ENCODE measurements at places on chromosomes 6 and 20. TPM values are rescaled to one million over a fixed set of nuclear protein-coding genes. Genes with fewer than 3 reads are reported as not detected.
A peak's percentile ranks its signal among the peaks of the same experiment; 100 is the strongest.

DNA sequence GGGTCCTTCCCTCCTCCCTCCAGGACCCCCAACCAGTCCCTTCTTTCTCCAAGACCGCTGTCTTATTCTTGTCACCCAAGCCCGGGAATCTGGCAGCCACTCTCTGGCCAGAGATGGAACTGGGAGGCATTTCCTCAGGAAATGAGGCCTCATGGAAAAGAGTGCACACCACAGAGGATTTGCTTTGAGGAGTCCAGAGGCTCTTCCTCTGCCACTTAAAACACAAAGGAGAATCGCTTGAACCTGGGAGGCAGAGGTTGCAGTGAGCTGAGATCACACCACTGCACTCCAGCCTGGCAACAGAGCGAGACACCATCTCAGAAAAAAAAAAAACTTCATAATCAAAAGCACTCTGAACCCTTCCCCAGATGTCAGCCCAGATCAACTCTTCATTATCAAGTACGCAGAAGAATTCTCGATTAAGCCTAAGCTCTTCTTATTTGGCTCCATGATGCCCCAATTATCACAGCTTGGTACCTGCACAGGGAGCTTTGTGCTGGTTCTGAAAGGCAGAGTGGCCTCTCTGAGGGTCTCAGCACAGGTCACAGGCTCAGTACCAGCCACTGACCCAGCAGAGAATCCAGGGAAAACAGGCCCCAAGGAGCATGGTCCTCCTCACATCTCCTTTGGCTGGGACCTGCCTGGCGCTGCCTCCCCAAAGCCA, 82.9 kb upstream of the MAFB start:
- DNase-seq = no peak
- no peaks in the 10 kb centered on the region for H3K27me3 ChIP-seq
- no peaks in the 10 kb centered on the region for H3K4me1 ChIP-seq
- no peaks in the 10 kb centered on the region for H3K36me3 ChIP-seq
- no peak overlapping the region for H3K27ac ChIP-seq

Gene C6orf15
- total RNA-seq = not detected

Gene SLC22A7
- total RNA-seq = not detected

DNA sequence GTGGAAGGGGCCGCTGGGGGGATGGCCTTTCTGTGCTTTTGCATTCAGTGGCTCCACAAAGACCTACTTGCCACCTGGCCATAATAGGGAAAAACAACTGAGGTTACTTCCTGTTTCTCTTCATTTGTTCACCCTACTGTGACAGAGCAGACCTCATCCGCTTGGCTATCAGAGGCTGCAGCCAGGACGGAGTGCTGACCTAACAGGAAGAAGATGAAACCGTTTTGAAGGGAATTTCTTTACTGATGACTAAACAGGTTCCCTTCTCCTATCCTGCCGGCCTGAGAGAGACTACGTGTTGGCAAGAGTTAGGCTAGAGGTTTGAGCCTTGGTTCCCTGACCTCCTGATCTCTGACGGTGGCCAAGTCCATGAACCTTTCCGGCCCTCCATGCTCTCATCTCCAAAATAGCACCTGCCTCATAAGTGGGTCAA, 21.3 kb downstream of the PRR18 start:
- no peak for DNase-seq
- no peaks in the 10 kb centered on the region for H3K27me3 ChIP-seq
- H3K4me1 ChIP-seq = no peaks in the 10 kb centered on the region
- no peak overlapping the region for H3K4me3 ChIP-seq
- H3K27ac ChIP-seq = no peak overlapping the region

GRCh38 chr20:6157345-6157744, 34.5 kb upstream of the FERMT1 start:
- no peaks in the 10 kb centered on the region for H3K36me3 ChIP-seq
- DNase-seq = no peak
- no peak overlapping the region for H3K27ac ChIP-seq
- H3K4me3 ChIP-seq = no peak overlapping the region

Gene ADGRG6
- total RNA-seq = 12.0 TPM

DNA sequence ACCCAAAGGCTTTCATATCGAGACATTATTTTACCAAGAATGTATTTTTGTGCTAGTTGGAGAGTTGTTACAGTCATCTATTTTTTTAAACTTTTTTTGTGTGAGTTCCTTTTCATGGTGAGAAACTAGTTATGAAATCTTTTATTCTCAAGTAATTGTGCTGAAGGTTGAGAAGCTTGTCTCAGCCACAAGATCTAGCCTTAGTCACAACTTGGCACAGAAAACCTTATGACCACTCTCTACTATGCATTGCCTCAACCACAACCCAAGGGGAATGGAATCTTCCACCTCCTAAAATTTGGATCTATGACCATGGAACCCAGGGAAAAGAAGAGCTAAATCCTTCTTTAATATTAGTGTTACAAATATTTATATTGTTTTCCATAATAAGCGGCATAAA, 58.5 kb downstream of the HS3ST5 start:
- no peak overlapping the region for H3K4me3 ChIP-seq
- H3K36me3 ChIP-seq = no peaks in the 10 kb centered on the region
- no peak for DNase-seq
- no peaks in the 10 kb centered on the region for H3K4me1 ChIP-seq

Gene GLP1R
- total RNA-seq = not detected

Gene PAQR8
- 24.7 TPM for total RNA-seq

- peaks cover 9% of the 10 kb centered on the region for H3K4me1 ChIP-seq
- H3K27ac ChIP-seq = peak overlapping the region; percentile 93
- H3K4me3 ChIP-seq = peak overlapping the region; percentile 55
- H3K36me3 ChIP-seq = no peaks in the 10 kb centered on the region
- no peaks in the 10 kb centered on the region for H3K27me3 ChIP-seq
These were observed 21.2 kb upstream of the NFATC2 start for GRCh38 chr20:51563486-51564332.

DNA sequence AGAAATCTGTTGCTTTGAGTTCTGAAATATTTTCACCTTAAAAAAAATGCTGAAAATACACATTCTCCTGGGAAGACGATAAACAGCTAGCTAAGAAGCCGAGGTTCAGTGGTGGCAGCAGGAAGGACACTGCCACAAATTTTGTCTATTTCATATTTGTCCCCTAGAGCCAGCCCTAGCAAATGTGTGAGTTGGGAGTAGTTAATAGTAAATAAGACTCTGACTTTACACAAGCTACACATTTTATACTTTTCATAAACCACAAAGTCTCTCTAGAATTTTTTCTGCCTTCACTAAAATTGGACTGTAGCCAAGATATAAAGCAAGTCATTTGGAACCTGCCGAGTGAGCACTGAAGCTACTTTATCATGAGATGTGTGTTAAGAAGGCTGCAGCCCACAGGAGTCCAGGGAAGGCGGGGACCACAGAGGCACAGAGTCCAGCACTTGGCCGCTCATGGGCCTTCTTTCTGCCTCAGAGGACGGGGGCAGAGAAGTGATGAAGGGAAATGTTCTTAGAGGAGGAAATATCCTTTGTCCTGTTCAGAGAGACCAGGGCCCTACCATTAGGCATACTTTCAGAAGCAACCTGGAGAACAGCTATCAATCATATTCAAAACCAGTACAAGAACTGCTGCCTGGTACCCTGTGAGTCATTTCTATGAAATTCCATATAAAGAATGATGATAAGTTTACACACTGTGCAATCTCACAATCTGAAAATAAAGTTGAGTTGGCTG, 241.7 kb upstream of the TAB2 start:
- peaks cover 5% of the 10 kb centered on the region for H3K4me1 ChIP-seq
- H3K36me3 ChIP-seq = no peaks in the 10 kb centered on the region
- H3K27me3 ChIP-seq = no peaks in the 10 kb centered on the region
- no peak overlapping the region for H3K4me3 ChIP-seq
- DNase-seq = no peak
- peak overlapping the region; percentile 22 for H3K27ac ChIP-seq

Gene TRAPPC3L
- total RNA-seq = 0.07 TPM

DNA sequence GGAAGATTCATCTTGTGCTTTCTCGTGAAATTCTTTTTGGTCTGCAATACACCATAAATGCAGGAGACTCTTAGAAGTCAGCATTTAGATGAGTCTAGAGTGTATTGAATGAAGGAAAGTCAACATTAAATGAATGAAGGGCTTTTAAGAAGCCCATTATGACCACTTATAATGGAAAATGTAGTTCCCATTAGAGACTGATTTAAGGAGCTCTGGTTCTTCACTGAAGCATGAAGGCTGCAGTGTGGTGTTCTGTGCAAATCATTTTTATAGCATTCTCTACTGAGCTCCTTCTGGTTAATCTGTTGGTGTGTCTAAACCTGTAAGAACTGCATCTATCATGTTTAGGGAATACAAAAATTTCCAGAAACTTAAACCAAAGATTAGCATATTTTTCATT, 19.7 kb downstream of the NCOA7 start:
- DNase-seq = no peak
- H3K4me3 ChIP-seq = no peak overlapping the region
- H3K27ac ChIP-seq = no peak overlapping the region
- no peaks in the 10 kb centered on the region for H3K36me3 ChIP-seq
- H3K4me1 ChIP-seq = no peaks in the 10 kb centered on the region

Gene DNMT3B
- total RNA-seq = 0.88 TPM

DNA sequence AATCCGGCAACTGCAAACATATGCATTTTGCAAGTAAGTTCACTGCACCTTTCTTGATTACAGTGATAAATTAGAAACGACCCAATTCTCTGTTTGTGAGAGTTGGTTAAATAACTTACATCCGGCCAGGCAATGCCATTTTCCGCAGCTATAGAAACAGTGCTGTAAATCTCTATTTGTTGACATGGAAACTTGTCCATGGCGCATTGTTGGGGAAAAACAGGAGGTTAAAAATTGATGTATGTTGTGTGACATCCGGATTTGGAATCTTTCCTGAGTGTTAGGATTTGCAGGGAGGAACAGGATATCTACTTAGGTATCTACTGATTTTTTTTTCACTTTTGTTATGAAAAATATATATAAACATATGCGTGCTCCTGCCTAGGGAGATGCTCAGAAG, 66.5 kb downstream of the DLGAP4 start:
- no peak overlapping the region for H3K27ac ChIP-seq
- H3K36me3 ChIP-seq = no peaks in the 10 kb centered on the region
- no peak for DNase-seq
- no peak overlapping the region for H3K4me3 ChIP-seq
- no peaks in the 10 kb centered on the region for H3K27me3 ChIP-seq

GRCh38 chr6:108798670-108799353, 49.4 kb upstream of the ARMC2 start:
- no peaks in the 10 kb centered on the region for H3K27me3 ChIP-seq
- H3K4me1 ChIP-seq = no peaks in the 10 kb centered on the region
- no peaks in the 10 kb centered on the region for H3K36me3 ChIP-seq
- H3K27ac ChIP-seq = no peak overlapping the region
- H3K4me3 ChIP-seq = no peak overlapping the region

Gene CCND3
- total RNA-seq = 94.7 TPM

GRCh38 chr6:163637524-163637923, 223.0 kb downstream of the QKI start:
- no peaks in the 10 kb centered on the region for H3K4me1 ChIP-seq
- no peak overlapping the region for H3K4me3 ChIP-seq
- H3K27me3 ChIP-seq = no peaks in the 10 kb centered on the region
- DNase-seq = no peak

DNA sequence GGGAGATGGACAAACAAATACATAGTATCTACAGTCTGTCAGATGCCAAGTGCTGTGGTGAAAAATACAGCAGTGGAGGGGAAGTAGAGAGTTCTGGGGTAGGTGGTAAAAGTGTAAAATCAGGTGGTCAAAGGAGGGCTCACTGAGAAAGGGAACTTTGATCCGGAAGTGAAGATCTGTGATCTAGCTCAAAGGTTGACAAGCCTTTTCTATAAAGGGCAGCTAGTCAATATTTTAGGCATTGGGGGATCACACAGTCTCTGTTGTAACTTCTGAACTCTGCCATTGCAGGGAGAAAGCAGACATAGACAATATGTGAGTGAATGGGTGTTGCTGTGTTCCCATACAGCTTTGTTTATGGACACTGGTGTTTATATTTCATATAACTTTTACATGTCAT, 38.6 kb downstream of the SH3BGRL2 start:
- no peak for DNase-seq
- H3K4me1 ChIP-seq = no peaks in the 10 kb centered on the region
- no peaks in the 10 kb centered on the region for H3K36me3 ChIP-seq
- H3K27me3 ChIP-seq = no peaks in the 10 kb centered on the region
- H3K27ac ChIP-seq = no peak overlapping the region

GRCh38 chr20:51375561-51375960, 167.0 kb downstream of the NFATC2 start:
- H3K27ac ChIP-seq = no peak overlapping the region
- no peak for DNase-seq
- H3K27me3 ChIP-seq = no peaks in the 10 kb centered on the region
- H3K4me1 ChIP-seq = no peaks in the 10 kb centered on the region

Gene HDGFL1
- total RNA-seq = not detected

- H3K4me3 ChIP-seq = no peak overlapping the region
- no peaks in the 10 kb centered on the region for H3K27me3 ChIP-seq
- no peaks in the 10 kb centered on the region for H3K4me1 ChIP-seq
- no peak overlapping the region for H3K27ac ChIP-seq
- DNase-seq = no peak
These were observed 210.9 kb downstream of the TBX18 start for GRCh38 chr6:84553527-84553926.

- no peak for DNase-seq
- H3K36me3 ChIP-seq = no peaks in the 10 kb centered on the region
- H3K4me1 ChIP-seq = no peaks in the 10 kb centered on the region
- H3K4me3 ChIP-seq = no peak overlapping the region
- no peak overlapping the region for H3K27ac ChIP-seq
These were observed 282.2 kb upstream of the EPHA7 start for GRCh38 chr6:93701526-93701925.

Gene C2
- 4.1 TPM for total RNA-seq

DNA sequence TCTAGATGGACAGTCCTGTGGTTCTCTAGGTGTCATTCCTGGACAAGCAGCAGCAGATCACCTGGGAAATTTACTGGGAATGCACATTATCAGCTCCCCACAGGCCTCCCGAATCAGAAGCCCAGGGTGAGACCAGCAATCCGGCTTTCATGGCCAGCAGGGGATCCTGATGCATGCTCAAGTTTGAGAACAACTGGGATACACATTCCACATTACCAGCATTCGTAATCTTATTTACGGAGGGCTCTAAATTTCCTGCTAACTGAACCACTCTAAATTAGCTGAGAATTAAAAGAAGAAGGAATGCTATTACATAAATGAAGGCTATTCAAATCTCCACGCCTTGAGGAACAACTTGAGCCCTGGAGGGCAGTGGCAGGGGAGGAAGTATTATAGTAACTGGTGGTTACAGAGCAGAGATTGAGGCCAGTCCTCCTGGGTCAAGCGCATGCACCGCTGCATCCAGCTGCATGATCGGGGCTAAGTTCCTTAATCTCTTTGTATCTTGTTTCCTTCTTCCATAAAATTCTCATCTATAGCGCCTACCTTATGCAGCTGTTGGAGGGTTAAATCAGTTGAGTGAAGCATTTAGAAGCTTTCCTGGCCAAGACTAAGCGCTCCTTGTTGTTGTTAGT, 403.7 kb downstream of the CDH26 start:
- H3K36me3 ChIP-seq = no peaks in the 10 kb centered on the region
- H3K27ac ChIP-seq = no peak overlapping the region
- no peaks in the 10 kb centered on the region for H3K4me1 ChIP-seq

- H3K27ac ChIP-seq = peak overlapping the region; percentile 41
- no peaks in the 10 kb centered on the region for H3K36me3 ChIP-seq
- H3K4me1 ChIP-seq = no peaks in the 10 kb centered on the region
- no peak overlapping the region for H3K4me3 ChIP-seq
These were observed 28.9 kb downstream of the EIF2S2 start for GRCh38 chr20:34083137-34083536.

Gene TRIM31
- not detected for total RNA-seq

Gene LY6G6F
- total RNA-seq = not detected

GRCh38 chr6:28312939-28313338, 23.0 kb downstream of the ZSCAN31 start:
- H3K27ac ChIP-seq = no peak overlapping the region
- no peaks in the 10 kb centered on the region for H3K4me1 ChIP-seq
- H3K4me3 ChIP-seq = no peak overlapping the region
- no peak for DNase-seq
- no peaks in the 10 kb centered on the region for H3K27me3 ChIP-seq
